ENCODE measurements at places on chromosomes 1 and 21.
A peak's percentile ranks its signal among the peaks of the same experiment; 100 is the strongest.

GRCh38 chr1:178020968-178021640, 51.2 kb upstream of the SEC16B start:
- no peak for DNase-seq

- DNase-seq = peak; percentile 51
Observed at GRCh38 chr21:46183910-46184624, at the start of gene SPATC1L. Gene SPATC1L (minus strand): TSS chr21:46184459. CDS start chr21:46182816, 1,643 bp downstream.

GRCh38 chr21:43287795-43288755, 119.3 kb downstream of the CRYAA start:
- DNase-seq = no peak

DNA sequence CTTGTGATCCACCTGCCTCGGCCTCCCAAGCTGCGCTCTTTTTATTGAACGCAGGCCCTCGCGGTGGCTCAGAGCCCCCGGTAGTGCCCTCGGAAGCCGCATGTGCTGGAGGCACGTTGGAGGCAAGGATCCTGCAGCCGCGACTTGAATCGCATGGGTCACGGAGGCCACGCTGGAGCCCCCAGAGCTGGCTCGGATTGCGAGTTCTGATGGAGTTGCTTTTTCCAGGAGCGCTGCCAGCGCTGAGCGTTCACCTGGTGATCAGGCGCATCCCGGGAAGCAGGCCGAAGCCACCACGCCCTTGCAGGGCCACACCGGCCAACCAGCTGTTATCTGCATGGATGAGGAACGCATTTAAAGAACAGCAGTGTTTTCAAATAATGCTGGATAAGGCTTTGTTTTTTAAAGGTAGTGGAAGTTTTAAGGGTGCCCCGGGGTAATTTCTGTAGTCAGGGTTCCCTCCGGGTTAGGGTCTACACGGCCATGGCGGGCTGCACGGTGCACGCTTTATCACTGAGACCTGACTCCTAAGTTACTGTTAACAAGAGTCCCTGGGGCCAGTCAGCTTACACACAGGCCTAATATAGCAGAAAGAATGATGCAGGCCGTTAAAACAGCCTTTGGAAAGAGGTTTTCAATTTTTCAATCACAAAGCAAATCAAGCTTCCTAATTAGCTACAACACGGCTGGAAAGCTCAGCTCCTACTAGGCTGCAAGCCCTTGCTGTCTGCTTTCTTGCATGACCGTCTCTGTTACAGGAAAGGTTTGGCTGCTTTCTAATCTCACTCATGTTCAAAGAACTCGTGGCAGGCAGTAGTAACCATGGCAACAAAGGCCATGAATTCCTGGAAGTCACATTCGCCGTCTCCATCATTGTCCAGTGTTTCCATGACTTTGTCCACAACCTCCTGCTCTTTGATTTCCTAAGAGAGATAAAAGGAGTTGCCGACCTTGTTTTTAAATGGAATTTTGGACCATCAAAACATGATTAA, 6.0 kb downstream of the S100B start:
- DNase-seq = peak; percentile 89

- no peak for DNase-seq
Observed at GRCh38 chr1:35888255-35888654, 5.2 kb downstream of the AGO1 start.

DNA sequence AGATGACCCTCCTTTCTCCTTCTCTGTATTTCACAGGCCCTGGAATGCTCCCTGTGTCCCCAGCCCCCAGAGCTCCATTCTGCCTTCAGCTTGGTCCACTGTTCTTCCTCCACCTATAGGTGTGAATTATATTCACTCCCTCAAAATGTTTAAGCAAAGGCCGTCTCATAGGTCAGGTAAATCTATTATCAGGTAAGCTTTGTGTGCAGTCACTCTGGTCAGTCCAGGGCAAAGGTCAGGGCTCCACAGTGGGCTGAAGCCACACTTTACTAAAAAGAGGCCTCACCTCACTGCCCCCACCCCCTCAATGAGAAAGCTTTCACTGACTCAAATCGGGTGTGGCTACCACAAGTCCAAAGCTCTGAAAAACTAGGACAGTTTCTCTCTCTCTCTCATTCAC, 65.9 kb downstream of the DNTTIP2 start:
- no peak for DNase-seq

Measured in HFFc6 (cell line).